Right hindlimb (tissue), 1 donor: ENCODE measurements at places on chromosomes 2 and 18.

GRCh38 chr2:11941201-11942177, 195.1 kb downstream of the LPIN1 start:
- DNase-seq, result no peak

DNA sequence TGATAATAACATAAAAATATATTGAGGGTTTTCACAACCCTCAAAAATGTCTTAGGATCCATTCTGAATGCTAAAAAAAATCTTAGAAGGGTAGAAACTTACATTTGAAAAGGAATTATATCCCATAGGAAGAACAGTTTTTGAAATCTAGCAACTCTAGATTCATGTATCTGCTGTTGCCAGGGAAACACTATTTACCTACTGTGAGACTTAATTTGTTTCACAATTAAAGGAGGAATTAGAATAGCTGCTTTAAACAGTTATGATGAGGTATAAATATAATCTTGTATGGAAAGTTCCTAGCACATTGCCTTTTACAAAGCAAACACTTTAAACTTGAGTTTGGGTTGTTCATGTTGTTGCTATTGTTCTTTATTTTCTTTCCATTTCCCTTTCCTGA, 988.2 kb downstream of the SUCLG1 start:
- DNase-seq, result no peak

DNA sequence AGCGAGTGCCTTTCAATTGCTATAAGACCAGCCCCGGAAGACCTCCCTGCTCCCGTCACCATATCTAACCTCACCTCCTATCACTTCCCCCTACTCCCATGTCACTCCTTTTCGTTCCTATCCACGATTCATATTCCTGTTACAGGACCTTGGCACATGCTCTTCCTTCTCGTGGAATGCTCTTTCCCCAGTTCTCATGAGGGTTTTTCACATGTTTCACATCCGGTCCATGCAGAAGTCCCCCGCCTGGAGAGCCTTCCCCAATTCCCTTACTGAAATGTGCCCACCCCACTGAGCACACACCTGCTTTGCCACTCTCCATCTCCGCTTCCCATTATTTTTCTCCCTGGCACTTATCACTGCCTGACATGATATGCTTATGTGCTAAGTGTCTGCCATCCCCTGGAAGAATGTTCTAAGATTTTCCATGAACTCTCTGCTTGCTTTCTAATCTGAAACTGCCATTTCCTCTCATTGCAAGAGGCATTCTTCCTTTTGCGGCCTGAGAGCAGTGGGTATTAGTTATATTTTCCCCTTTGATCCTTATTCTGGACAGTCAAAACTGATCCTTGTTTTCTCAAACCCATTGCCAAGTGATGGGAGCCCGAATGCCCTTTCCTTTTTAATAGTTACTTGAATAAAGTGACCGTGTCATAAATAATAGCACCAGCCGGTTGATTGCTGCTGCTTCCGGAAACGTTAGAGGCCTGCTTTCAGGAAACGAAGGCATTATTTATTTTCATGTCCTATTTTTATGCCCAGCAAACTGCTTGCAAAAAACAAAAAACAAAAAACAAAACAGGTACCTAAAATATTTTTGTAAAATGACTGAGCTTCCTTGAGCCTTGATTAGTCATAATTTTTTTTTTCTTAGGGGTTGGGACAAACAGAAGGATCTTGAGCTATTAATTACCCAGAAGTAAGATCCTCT, 127.9 kb downstream of the ZNF532 start:
- DNase-seq, result no peak

- peak; percentile 80 for DNase-seq
These were observed 25.8 kb downstream of the SPEG start for GRCh38 chr2:219460424-219460926.

DNA sequence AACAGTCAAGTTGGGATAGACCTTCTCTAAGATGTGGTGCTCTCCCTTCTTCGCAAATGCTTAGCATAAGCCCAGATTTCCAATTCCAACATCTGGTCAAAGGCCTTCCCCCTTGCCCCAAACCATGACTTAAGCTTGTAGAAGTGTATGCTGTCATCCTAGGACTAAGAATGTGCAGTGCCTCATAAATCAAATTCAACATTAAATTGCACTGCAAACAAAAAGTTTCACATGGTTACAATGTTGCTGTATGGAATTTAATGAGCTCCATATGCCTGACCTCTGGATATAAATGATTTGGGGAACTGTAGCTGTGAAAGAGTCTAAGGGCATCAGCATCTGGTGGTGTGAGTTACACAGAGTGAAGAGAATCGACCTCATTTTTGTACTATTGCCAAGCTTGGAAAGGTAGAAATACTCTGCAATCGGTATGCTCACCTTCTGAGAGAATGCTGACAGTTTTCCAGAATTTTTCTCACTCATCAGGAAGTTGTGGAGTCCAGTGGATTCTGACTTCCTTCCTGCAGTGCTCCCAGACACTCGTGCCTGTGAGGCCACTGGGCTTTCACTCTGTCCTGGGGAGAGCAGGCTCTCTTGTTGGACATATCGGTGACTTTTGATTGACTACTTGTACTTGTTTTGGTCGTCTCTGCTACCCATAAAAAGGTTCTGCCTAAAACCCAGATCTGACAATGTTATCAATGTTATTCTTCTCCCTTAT, 40.6 kb downstream of the FASTKD2 start:
- DNase-seq, result peak; percentile 43

- no peak for DNase-seq
These were observed 107.9 kb upstream of the PARD3B start for GRCh38 chr2:204437408-204437807.

DNA sequence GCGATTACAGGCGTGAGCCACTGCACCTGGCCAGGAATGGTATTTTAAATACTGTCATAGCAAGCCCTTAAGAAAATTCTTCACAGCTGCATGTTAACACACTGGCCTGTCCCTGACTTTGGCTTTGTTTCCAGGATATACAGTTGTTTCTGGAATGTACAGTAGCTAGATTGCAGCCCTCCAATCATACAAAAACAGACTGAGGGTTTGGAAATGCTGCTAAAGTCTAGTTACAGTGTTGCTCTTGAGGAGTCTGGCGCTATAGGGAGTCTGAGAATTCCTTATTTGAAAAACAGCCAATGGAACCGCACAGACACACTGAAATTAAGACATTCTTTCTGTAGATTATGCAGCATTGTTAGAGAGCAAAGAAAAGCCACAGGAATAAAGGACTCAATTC, 37.7 kb downstream of the STON1 start:
- no peak for DNase-seq
